ENCODE measurements at places on chromosomes 7 and 10.

GRCh38 chr10:42950606-42951485, 126.0 kb upstream of the RET start:
- no peak for DNase-seq

DNA sequence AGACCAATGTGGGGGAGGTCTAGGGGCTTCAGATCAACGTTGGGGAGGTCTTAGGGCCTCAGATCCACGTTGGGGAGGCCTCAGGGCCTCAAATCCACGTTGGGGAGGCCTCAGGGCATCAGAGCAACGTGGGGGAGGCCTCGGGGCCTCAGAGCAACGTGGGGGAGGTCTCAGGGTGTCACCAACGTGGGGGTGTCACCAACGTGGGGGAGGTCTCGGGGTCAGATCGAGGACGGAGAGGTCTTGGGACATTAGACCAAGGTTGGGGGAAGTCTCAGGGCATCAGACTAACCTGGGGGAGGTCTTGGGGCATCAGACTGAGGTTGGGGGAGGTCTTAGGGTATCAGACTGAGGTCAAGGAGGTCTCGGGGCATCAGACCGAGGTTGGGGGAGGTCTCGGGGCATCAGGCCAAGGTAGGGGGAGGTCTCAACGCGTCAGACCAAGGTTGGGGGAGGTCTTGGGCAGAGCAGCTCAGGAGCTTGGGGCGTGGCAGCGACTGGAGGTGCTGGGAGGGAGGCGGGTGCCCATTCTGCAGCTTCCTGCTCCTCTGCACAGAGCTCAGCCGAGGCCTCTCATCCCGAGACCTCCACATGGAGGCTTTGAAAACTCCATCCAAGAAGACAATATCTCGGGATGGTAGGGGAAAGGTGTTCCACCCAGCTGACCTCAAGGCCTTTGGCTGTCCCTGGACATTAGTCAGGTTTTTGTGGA, 159.8 kb downstream of the WDR37 start:
- no peak for DNase-seq

- DNase-seq, result no peak
Measured at GRCh38 chr7:130151591-130152492, 53.4 kb downstream of the TMEM209 start.

DNA sequence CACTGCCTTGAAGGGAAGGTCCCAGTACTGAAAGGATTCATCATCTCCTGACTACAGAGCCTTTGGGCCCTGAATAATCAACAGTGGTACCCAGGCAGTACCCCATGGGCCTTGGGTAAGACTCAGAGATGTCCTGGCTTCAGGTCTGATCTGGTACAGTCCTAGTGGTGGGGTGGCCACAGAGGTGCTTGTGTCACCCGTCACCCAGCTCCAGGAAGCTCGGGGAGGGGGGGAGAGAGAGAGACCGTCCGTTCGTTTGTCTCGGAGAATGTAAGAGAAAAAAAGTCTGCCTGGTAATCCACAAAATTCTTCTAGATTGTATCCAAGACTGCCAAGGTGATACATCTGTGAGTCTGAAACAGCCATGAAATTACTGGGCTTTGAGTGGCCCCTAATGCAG, 381.3 kb downstream of the PTPRN2 start:
- DNase-seq, result no peak

- no peak for DNase-seq
Measured at GRCh38 chr7:100024020-100024619, 8.7 kb downstream of the ZKSCAN1 start.

- DNase-seq, result no peak
Measured at GRCh38 chr10:99689461-99689860, 30.2 kb downstream of the ENTPD7 start.

GRCh38 chr7:54907981-54908380, 110.8 kb upstream of the EGFR start:
- DNase-seq, result no peak

Measured in NCI-H510A treated with DMSO at 0.1 percent for 48 hours (cell line).